ENCODE measurements at places on chromosomes 1 and 21.

DNA sequence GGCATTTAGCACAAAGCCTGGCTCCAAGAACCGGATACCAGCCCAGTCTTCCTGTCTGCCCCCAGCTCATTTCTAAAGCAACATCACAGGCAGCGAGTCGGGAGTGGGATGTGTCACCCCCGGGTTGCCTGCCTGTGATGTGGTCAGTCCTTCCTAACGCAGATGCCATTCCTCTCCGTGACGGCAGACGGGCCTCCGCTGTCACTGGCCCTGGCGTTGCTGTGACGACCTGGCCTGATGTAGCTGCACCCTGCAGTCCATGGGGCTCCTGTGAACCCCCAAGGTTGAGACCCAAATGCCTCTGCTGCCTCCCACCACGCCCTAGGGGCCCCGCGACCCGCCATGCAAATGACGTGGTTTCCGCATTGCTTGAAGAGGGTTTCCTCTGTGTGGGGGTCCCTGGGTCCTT lies 12.3 kb downstream of the TNFRSF1B start:
- DNase-seq, result peak; percentile 98

GRCh38 chr1:210434223-210434622 lies 105.5 kb downstream of the HHAT start:
- no peak for DNase-seq

- no peak for DNase-seq
These were observed 148.7 kb downstream of the ADSS2 start for GRCh38 chr1:244302876-244303609.

DNA sequence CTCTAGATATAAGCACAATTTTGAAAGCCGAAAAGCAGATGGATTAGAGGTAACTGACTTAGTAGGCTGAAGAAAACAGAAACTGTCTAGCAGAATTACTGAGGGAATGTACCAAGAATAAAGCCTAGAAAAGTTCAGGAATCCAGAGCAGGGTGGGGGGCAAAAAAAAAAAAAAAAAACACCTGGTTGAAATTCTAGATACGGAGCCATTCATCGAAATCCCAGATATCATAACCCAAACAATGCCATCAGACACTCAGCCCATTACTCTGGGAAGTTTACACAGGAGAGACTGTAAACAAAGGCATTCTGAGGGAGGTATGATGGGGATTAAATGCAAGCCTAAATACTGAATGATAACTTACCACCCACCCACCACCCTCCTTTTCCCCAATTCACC lies 45.6 kb downstream of the ENAH start:
- no peak for DNase-seq

- no peak for DNase-seq
These were observed 22.7 kb downstream of the KCNA2 start for GRCh38 chr1:110583505-110583904.

Data from osteoblast (primary cell).